Activated naive CD8-positive, alpha-beta T cell treated with anti-CD3 and anti-CD28 coated beads, Interleukin-2, amount 10 ng/mL, durations not matched to agents 7 days and 5 days (primary cell): ENCODE measurements at places on chromosomes 7 and 10.

- DNase-seq, result no peak
Measured at GRCh38 chr10:131000244-131000643, 311.3 kb downstream of the TCERG1L start.

DNA sequence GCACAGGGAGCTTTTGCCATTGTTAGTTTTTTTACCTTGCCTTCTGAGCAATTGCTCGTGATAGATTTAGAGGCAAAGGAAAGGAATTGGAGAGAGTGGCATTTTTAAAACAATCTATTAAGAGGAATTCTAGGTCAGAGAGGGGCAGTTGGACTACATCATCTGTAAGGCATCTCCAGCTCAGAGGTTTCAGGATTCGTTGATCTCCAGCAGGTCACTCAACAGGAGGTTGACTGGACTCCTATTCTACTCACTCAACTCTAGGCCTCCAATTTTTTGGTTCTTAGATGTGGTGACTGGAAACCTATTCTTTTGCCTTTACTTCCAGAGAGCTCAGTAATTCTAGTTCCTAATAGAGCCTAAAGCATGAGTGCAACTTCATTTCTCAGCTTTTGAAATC, 42.8 kb downstream of the TBXAS1 start:
- no peak for DNase-seq

DNA sequence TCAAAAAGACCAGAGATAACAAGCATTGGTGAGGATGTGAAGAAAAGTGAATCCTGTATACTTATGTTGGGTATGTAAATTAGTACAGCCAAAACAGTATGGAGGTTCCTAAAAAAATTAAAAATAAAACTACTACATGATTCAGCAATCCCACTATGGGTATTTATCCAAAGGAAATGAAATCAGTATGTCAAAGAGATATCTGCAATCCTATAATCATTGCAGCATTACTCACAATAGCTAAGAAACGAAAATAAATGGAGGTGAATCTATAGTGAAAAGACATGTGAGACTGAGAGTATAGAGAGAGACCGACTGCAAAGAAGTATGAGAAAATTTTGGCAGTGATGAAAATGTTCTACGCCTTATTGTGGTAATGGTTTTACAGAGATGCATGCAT, 139.2 kb upstream of the TMEM168 start:
- DNase-seq, result no peak

GRCh38 chr10:55668326-55668922, 692.6 kb downstream of the ZWINT start:
- DNase-seq, result no peak

DNA sequence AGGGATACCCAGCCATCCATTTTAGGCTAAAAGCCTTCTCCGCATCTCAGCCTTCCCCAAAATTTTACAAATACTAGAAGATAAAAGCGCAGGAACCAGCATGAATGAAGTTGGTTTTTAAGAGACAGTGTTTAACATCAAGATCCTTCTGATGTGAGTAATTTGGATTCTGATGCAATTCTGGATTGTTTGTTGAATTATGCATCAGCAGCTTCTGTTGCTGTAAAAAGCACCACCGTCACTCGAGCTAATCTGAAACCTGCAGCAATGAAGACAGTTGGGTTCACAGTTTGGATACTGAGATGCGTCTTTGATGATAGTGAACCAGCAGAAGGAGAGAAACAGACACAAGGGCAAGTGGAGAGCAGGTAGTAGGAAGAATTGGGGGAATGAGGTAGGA, 179.2 kb downstream of the PLXNA4 start:
- DNase-seq, result no peak

DNA sequence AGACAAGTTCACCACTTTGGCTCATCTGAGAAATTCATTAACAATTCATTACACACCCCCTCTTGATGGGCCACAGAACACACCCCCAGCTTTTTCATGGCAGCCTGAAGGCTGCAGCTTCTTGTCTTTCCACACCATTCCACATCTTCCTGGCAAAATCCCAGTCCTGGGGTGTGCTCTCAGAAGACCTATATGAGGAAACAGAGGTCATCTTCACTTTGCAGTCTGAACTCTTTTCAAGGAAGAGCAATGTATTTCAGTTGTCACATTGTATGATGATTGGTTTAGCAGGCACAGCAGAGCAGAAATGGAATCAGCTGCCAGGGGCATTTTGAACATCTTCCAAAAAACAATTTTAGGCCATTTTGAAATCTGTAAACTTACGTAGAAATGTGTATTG, 7.8 kb upstream of the LRRC27 start:
- no peak for DNase-seq

DNA sequence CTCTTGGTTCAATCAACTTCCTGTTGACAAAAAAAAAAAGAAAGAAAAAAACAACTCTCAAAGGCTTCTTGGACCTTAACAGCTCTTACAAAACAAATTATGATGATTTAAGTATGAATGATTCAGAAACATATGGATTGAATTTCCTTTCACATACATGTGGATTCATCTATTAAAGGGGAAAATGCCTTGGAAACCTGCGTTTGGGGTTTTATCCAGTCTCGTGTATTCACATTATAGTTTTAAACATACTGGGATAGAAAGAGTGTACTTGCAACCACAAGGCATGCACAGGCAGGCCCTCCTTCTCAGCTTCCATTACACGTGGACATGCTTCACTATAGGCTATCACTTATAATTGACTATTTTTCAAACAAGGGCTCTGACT, 286.7 kb downstream of the INHBA start:
- DNase-seq, result no peak

- DNase-seq, result peak; percentile 34
Measured at GRCh38 chr10:132459301-132460003, 62.5 kb downstream of the PWWP2B start.

DNA sequence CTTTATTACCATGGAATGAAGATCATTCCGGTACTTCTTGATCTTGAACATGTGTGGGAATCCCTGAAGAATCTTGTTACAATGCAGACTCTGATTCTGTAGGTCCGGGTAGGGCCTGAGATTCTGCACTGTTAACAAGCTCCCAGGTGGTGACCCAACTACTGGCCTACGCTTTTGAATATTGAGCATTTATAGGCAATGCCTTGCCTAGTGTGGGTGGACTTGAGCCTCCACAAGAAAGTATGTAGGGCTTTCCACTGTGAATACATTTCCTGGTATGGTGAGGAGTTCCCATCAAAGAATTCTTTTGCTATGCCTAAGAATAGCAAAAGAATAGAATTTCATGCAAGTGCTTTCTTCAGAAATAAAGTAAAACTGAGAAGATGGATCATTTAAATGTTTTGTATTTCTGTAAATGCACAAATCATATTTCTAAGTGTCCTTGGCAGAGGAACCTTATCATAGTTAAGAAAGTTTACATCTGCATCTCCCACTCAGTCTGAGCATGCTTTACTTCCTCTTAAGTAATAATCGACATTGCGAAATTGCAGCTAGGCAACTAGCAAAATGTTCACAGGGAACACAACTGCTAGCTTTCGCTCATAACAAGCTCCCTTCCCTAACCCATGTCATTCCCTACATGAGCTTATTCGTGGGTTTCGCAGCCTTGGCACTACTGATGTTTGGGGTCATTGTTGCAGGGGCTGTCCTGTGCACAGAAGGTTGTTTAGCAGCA, 71.4 kb downstream of the AHR start:
- DNase-seq, result no peak

DNA sequence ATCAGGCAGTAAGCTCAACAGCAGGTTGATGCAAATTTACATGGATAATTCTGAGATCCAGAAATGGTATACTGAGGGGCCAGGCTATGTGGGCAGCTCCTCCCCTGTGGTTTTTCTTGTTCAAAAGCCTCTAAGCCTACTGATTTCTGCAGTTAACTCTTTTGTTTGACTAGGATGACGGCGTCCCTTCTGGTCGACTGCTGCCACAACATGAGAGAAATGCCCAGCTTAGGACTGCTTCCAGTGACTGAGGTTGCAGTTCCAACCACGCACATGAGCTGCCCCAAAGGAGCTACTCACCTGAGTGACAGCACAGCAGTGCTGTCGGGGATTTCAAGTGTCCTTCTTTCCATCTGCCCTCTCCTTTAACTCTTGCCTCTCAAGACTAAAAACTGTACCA, 973.0 kb upstream of the GHITM start:
- DNase-seq, result no peak

DNA sequence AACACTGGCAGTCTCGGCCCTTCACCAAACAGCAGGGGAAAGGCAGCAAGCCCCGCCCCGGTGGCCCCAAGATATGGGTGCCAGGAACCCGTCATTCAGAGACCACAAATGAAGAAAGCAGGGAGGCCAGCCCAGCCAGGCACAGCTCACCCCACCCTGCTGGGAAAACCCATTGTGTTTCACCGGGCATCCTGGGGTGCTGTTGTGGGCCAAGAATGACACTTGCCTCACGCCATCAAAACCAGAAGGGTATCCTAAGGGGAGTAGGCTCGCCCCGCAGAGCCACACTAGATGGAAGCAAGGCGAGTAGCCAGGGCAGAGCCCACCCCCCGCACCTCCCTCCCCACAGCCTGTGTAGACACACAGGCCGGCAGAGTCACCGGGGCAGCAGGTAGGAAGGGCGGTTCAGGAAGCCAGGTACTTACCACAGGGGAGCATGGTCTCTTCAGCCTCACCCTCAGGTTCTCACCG, 72.5 kb upstream of the KCNMA1 start:
- no peak for DNase-seq

DNA sequence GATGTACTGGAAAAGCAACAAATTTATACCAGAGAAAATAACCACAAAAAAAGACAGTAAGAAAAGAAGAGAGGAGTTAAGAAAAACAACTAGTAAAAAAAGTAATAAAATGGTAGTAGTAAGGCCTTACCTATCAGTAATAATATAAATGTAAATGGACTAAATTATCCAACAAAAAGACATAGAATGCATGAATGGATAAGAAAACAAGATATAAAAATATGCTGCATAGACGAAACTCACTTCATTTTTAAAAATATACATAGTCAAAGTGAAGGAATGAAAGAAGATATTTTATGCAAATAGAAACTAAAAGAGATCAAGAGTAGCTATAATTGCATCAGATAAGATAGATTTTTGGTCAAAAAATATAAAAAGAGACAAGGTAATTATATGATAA, 739.1 kb downstream of the DNAJB9 start:
- no peak for DNase-seq

DNA sequence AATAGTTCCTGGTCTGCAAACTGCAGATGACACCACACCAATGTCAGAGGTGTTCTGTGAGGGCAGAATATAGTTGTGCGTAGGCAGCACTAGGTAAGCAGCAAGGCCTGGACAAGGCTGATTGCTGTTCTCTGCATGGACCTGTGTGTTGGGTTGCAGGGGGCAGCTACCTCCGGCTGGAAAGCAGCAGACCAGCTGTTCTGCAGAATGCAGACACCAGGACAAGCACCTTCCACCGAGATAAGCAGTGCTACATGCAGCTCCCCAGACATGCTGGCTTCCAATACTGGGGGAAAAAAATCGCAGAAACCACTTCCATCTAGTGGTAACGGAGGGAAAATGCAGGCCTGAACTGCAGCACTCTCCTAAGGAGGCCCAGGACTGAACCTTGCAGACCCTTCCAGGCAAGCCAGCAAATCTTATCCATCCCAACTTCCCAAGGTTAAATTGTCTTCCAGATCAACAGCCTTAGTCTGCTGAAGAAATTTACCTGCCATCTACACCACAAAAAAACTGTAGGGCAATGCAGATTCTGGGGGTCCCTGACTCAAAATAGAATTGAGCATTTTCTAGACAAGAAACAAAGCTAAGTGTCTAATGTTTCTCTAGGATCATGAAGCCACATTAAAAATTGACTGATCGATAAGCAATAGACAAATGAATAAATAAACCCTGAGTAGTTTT, 50.5 kb upstream of the COBL start:
- no peak for DNase-seq

DNA sequence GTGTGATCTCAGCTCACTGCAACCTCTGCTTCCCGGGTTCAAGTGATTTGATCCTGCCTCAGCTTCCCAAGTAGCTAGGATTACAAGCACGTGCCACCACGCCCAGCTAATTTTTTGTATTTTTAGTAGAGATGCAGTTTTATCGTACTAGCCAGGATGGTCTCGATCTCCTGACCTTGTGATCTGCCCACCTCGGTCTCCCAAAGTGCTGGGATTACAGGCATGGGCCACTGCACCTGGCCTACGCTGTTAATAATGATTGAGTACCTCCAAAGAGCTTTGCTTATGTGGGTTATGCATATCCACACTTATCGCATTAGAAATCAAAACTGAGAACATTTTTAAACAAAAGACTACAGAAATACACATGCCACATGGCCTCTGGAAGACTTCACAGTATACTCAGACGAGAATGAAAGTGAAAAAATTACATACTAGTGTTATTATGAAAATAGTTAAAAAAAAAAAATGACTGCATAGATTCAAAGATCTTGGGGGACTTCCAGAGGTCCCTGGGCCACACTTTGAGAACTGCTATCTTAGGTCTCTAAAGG, 25.4 kb downstream of the RPP38 start:
- DNase-seq, result no peak

GRCh38 chr7:134483296-134483695, 24.4 kb upstream of the AKR1B1 start:
- no peak for DNase-seq

DNA sequence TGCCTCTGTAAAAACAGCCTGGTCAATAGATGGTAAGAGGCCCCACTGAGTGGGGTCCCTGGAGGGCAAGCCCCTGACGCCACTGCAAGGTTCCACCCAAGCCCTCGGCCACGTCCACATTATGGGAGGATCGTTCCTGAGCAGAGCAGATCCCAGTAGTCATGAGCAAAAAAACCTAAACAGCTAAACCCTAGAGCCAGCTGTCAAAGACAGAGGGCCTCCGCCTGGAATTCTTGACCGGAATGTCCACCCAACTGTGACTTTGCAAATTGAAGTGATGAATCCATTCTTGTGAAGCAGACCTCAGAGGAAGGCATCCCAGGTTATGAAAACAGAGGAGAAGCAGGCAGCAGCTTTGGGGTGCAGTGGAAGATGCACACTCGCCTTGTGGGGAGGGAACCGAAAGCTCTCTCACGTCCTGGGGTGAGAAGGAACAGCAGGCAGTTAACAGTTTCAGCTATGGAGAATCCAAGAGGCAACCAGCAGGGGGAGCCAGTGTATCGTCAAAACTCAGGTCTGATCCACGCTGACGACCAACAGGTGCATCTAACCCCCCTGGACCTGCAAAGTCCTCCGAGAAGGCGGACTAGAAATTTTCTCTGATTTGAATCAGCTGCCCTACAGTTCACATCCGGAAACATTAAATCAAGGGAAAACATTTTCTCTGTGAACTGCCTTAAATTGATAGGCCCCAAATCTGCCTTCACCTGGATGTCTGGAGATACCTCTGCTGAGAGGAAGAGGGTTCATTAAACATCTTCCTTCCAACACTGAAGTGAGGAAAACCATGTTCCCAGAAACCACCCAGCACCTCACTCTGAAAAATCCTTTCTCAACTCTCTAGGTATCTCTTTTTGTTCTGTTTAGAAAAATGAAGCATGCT, 139.1 kb upstream of the PFKP start:
- DNase-seq, result peak; percentile 63

- DNase-seq, result no peak
Measured at GRCh38 chr10:50512214-50512595, 111.6 kb downstream of the SGMS1 start.

- no peak for DNase-seq
Measured at GRCh38 chr7:99032928-99033327, 111.0 kb downstream of the SMURF1 start.
